ENCODE measurements at places on chromosomes 6 and 20.

DNA sequence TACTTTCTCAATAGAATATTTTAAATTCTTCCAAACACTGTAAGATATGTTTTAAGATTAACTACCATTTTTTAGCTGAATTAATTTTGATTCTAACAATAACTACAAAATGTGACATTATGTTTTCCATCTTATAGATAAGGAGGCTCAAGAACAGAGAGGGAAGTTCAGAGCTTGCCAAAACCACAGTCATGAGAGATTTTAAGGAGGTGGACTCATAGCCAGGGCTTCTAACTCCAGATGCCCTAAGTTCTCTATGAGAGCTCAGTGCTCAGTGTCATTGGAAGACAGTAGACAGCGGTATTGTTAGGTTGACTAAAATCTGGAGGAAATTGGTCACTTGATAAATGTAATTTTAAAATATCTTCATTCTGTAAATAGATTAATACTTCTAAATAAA lies 144.2 kb downstream of the PACRG start:
- no peak for DNase-seq

GRCh38 chr6:56820060-56820459 lies 134.8 kb upstream of the BEND6 start:
- DNase-seq = no peak

DNA sequence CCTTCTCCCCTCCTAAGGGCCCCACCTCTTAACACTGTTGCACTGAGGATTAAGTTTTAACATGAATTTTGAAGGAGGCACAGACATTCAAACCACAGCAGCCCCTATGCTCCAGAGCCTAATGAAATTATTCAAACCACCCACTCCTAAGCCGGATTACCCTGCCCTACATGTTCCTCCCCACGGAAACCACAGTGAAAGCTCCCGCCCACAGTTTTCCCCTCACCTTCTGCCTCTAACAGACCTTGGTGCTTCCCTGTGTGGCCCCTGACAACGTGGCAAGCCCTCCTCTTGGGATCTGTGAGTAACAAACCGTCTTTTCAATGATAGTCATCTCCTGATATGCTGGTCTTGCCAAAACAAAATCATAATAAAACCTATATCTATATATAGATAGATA lies 74.8 kb downstream of the RIN2 start:
- DNase-seq = no peak

- DNase-seq = no peak
Measured at GRCh38 chr20:45008521-45009049, 42.3 kb downstream of the STK4 start.

GRCh38 chr20:11728937-11729336 lies 188.8 kb upstream of the BTBD3 start:
- no peak for DNase-seq

DNA sequence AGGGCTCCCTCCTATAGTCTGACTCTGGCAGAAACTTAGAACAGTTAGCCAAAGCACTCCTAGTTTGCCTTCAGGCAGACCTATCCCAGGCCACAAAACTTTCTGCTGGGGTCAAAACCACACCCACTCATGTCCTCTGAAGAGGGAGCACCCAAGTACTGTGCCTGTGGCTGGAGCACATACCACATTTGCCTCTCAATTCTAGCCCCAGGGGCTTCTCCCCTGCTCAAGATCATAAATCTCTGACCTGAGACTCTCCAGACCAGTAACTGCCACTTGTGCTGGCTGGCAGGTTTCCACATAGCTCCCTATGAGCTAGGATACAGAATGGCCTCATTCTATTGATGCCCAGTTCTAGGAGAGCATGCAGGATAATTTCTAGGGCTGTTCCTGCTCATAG lies 781.0 kb downstream of the EYS start:
- no peak for DNase-seq

GRCh38 chr6:71474942-71475341 lies 186.3 kb downstream of the OGFRL1 start:
- DNase-seq = no peak

DNA sequence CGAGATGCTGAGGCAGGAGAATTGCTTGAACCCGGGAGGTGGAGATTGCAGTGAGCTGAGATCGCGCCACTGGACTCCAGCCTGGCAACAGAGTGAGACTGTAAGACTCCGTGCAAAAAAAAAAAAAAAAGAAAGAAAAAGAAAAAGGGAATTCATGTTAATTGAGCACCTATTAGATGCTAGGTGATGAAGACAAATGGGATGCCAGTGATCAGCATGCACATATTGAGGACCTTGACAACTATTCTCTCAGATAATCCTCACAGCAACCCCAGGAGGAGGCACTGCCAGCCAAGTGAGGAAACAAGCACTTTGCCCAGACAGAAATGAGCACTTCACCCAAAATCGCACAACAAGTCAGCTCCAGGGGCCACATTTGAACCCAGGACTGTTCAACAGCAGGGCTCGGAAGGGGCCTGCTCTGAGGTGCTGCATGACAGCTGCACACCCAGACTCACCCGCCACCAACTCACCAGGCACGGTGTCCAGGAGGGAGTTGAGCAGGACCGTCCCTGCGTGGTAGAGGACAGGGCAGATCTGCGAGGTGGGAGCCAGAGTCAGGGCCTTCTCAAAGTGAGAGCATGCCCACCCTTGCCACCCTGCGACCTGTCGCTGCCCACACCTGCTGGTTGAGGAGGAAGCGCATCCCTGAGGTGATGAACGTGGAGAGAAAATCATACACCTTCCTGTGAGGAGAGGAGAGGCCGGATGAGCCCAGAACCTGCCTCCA lies 4.6 kb downstream of the PLTP start:
- no peak for DNase-seq

- peak; percentile 58 for DNase-seq
Measured at GRCh38 chr6:43113431-43114260, 37.5 kb downstream of the PTK7 start.

- no peak for DNase-seq
Measured at GRCh38 chr6:14002176-14002947, 77.6 kb downstream of the RNF182 start.

DNA sequence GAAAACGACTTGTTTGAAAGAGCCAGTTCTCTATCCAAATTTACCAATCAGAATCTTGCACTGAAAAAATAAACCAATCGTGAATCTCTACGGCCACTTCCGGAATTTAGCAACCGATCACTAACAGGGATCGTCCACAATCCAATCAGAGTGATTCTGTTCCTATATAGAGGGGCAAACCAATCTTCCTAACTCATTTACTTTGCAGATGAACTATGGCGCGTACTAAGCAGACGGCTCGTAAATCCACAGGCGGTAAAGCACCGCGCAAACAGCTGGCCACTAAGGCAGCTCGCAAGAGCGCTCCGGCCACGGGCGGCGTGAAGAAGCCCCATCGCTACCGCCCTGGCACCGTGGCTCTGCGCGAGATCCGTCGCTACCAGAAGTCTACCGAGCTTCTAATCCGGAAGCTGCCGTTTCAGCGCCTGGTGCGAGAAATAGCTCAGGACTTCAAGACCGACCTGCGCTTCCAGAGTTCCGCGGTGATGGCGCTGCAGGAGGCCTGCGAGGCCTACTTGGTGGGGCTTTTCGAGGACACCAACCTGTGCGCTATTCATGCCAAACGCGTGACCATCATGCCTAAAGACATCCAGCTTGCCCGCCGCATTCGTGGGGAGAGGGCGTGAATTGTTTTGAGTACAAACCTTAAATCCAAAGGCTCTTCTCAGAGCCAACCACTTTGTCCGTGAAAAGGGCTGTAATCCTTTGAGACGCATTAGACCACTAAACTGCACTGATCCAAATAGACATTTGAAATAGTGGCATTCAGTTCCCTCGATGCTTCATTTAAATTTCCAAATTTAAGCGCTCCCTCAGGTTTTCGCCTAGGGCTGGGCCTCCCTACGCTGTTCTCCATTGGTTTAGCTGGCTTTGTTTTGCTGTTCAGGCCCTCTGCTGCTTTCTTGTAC lies 138.0 kb downstream of the HFE start:
- peak; percentile 95 for DNase-seq

DNA sequence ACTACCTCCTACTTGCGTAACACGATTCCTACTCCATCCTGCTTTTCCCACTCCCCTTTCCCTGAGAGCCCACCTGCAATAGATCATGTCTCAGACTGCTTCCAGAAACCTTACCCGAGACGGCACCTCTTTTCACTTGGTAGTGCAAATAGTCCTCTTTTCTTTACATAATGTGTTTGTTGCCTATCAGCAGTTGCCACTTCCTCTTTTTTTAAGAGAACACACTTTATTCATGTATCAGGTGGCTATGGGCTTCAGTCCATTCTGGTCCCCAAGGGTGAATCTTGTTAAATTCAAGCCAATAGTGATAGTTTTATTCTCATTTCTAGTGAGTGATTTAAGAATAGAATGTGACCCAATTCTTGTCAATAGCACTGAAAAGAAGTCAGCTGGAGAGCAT lies 57.7 kb upstream of the FERMT1 start:
- no peak for DNase-seq

DNA sequence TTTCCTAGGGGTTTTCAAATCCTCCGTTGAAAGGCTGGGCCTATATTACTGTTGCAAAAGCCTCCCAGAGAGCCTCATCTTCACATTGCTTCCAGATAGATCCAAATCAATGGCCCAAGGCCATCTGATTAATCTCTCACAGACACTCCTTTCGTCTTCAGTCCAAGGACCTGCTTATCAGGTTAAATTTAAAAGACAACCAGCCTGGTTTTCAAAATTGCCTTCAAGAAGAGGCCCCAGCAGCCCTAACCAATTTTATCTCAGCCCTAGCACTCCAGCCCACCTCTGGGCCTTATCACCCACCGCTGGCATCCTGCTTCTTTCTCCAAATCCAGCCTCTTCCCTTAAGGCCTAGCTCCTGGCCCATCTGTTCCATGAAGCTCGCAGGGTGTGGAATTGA lies 15.5 kb upstream of the CCND3 start:
- no peak for DNase-seq

DNA sequence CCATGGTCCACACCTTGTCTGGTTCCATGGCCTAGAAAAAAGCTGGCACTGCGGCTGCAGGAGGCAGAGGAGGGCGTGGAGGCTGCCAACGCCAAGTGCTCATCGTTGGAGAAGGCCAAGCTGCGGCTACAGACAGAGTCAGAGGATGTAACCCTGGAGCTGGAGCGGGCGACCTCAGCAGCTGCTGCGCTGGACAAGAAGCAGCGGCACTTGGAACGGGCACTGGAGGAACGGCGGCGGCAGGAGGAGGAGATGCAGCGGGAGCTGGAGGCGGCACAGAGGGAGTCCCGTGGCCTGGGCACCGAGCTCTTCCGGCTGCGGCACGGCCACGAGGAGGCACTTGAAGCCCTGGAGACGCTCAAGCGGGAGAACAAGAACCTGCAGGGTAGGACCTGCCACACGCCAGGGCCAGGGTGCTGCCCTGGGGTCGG lies 43.4 kb downstream of the MYH7B start:
- DNase-seq = no peak

- no peak for DNase-seq
Measured at GRCh38 chr20:38703526-38703925, 20.8 kb upstream of the SLC32A1 start.

DNA sequence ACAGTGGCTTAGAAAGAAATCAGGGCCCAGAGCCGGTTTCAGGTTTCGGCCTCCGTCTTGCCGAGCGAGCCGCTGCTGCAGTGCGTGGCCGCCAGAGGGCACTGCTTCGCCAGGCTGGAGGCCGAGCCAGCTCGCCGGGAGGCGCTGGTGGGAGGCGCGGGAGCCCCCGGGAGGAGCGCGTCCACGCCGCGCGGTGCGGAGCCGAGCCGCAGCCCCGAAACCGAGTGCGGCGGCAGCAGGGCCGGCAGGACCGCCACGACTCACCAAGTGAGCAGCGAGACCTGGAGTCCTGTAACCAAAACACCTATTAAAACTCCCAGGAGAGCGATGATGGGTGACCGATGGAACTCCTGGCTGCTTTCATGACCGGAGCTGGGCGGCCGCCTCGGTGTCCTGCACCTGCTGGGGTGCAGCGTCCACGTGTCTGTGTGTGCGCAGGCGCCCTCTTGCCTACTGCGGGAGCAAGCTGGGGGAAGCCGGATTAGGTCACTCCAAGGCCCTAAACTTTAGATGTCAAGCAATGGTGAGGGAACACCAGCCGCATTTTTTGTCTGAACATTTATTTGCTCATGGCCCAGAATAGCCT lies 186.9 kb upstream of the UST start:
- peak; percentile 69 for DNase-seq

- DNase-seq = no peak
Measured at GRCh38 chr6:79188885-79189480, 45.5 kb downstream of the HMGN3 start.

DNA sequence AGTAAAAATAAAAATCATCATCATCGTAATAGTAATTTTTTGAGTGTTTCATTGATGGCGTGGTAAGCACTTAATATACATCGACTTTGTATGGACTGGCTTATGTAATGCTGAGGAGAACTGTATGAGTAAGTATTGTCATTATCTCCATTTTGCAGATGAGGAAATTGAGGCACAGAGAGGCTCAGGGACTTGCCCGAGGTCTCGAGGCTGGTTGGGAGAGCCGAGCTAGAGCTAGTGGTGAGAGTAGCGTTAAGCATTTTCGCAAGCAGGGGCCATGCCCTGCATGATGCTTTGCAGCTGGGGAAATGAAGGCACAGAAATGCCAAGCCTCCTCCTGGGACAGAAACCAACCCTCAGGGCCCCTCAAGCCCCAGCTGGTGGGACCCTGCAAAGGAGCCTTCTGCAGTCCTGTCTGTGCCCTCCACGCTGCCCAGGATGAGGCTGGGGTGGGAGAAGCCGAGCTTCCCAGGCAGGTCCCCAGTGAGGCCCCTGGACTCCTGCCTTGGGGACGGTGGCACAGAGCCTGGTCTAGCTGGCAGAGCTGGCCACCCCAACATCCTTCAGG lies 31.1 kb upstream of the STX16 start:
- DNase-seq = peak; percentile 45

- DNase-seq = no peak
Measured at GRCh38 chr6:163564534-163564933, 150.0 kb downstream of the QKI start.

DNA sequence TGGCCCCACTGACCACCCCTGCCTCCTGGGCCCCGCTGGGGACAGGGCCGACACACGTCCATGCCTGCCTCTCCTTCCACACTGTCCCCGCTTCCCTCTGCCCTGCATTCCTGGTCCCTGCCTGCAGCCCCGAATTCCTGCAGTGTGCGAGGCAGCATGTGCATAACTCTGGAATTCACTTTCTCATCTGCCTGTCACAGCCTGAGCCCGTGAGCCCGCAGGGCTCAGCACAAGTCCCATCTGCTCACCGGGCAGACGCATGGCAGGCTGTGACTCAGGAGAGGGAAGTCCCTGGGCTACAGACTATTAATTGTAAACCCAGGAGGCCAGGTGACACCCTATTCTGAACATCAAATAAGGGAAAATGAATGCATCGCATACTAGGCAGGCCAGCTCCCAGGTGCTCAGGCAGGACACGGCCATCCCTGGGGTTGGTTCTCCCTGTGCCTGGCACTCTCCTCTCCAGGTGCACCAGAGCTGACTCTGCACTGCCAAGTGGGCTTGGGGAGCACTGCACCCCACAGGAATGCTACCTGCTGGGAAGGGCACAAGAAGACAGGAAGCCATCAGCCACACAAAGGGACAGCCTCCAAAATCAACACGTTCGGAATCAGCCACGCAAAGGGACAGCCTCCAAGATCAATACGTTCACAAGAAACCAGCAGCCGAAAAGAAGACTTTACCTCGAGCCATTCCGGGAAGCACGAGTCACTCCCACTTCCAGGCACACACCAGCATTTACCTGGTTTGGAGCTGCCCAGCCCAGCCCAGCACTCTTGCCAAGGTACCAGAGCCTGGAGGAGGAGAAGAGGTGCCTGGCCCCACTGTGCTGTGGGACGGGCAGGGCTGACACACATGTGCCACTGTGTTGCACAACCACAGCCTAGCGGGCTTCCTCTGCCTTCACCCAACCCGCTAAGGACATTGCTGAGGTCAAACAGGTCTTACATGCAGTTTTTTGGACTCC lies 65.9 kb downstream of the DLL1 start:
- peak; percentile 69 for DNase-seq

GRCh38 chr20:11001302-11001701 lies 327.5 kb upstream of the JAG1 start:
- no peak for DNase-seq

Data from Caki2 (cell line).